Placental pericyte (primary cell): ENCODE measurements at places on chromosomes 6 and 20. TPM values are rescaled to one million over a fixed set of nuclear protein-coding genes. Genes with fewer than 3 reads are reported as not detected.

Gene HTR1E
- total RNA-seq: not detected in 2 replicates

Gene FHL5
- not detected in 2 replicates for total RNA-seq

Gene KLHDC3
- 104 and 124 TPM in 2 replicates for total RNA-seq

Gene APMAP
- total RNA-seq: 61.8 and 69.6 TPM in 2 replicates

Gene GPSM3
- total RNA-seq: 5.5 and 10.9 TPM in 2 replicates

Gene TEAD3
- 18.2 and 26.9 TPM in 2 replicates for total RNA-seq

Gene SFT2D1
- total RNA-seq: 30.0 and 31.1 TPM in 2 replicates

Gene CDH4
- total RNA-seq: 0.14 and 2.0 TPM in 2 replicates

Gene TLDC2
- total RNA-seq: not detected in 2 replicates

Gene GID8
- total RNA-seq: 24.7 and 29.6 TPM in 2 replicates

Gene TPBG
- total RNA-seq: 176 and 276 TPM in 2 replicates

Gene RIOK1
- total RNA-seq: 15.1 and 15.5 TPM in 2 replicates

Gene SNX9
- total RNA-seq: 61.9 and 65.0 TPM in 2 replicates

Gene NMBR
- not detected in 2 replicates for total RNA-seq

Gene ARMC2
- total RNA-seq: 0.88 and 2.1 TPM in 2 replicates

Gene FAM83D
- total RNA-seq: 1.3 and 37.2 TPM in 2 replicates

Gene TCF15
- total RNA-seq: not detected in 2 replicates

Gene TRIM10
- total RNA-seq: not detected in 2 replicates
